Endothelial cell of umbilical vein (primary cell): ENCODE measurements at places on chromosomes 3 and 15.

- peak; percentile 81 for DNase-seq
Observed at GRCh38 chr3:42451546-42452230, 41.3 kb upstream of the LYZL4 start.

- DNase-seq, result no peak
Observed at GRCh38 chr15:95659656-95660055, 670.8 kb upstream of the NR2F2 start.

GRCh38 chr3:138271189-138271794 lies 58.4 kb downstream of the NME9 start:
- no peak for DNase-seq

DNA sequence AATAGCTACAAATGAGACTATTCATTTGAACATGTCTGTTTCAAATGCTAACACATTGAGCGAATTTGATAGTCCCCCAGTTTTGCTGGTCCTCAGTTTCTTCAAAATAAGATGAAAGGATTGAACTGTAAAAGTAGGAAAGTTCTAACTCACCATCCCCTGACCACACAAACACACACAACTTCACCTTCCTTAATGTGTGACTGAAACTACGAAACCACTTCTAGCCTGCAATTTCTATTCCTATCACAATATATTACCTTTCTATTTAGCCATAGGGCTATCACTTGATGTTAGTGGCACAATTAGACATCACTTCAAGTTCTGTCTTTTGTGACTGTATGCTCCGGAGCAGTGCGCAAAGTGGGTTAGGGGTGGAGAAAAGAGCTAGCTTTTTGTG lies 14.9 kb downstream of the BTLA start:
- no peak for DNase-seq

DNA sequence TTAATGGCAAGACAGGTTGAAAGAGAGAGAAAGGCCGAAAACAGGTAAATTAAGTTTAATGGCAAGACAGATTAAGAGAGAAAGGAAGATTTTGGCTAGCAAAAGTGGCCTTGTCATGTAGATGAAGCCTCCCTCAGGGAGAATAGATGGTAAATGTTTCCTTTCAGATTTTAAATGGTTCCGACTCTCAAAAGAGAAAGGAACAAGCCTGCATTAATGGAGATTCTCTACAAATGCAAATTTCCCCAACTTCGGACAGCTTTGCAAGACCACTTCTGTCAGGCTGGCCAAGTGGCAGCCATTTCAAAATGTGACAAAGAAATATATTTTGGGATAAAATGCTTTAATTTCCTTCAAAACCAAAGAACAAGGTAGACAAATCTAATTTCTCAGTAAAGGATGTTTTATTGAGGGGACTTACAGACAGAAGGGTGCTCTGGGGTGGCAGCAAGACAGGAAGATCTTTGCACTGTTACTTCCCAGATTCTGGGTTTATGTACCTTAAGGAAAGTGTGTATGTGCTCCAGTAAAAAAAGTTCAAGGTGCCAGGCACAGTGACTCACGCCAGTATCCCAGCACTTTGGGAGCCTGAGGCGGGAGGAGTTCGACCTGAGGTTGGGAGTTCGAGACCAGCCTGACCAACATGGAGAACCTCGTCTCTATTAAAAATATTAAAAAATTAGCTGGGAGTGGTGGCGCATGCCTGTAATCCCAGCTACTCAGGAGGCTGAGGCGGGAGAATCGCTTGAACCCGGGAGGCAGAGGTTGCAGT lies 626.3 kb upstream of the NAALADL2 start:
- DNase-seq, result no peak

DNA sequence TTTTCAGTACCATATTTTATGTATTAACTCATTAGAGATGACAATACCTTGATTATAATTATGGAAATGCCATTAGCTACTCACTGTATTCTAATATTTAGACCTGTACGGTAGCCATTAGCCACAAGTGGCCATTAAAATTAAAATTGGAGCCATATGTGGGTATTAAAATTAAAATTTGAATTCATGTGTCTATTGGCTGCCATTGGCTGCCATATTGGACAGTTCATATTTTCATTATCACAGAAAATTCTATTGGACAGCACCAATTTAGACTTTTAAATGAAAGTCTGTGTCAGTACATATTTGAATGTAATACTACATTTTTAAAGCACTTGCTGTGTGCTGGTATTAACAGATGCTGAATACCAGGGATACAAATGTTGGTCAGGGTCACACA lies 3.0 kb downstream of the ATP11B start:
- no peak for DNase-seq

- no peak for DNase-seq
Observed at GRCh38 chr3:14223595-14223994, 45.0 kb downstream of the LSM3 start.
